ENCODE measurements at places on chromosomes 13 and 19. TPM values are rescaled to one million over a fixed set of nuclear protein-coding genes. Genes with fewer than 3 reads are reported as not detected.

DNA sequence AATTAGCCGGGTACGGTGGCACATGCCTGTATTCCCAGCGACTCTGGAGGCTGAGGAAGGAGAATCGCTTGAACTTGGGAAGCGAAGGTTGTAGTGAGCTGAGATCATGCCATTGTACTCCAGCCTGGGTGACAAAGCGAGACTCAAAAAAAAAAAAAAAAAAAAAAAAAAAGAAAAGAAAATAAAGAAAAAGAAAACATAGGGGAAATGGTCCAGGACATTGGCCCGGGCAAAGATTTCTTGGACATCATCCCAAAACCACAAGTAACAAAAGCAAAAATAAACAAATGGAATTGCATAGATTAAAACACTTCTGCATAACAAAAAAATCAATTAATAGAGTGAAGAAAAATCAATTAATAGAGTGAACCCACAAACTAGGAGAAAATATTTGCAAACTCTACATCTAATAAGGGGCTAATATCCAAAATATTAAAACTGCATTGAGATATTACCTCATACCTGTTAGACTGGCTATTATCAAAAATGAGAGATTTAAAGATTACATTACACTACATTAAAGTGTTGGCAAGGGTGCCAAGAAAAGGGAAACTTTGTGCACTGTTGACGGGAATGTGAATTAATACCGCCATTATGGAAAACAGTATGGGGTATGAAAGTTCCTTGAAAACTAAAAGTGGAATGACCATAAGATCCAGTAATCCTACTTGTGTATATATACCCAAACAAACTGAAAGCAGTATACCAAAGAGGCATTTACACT lies 18.5 kb upstream of the ABCC4 start:
- DNase-seq: no peak

GRCh38 chr13:84237143-84237542 lies 354.9 kb upstream of the SLITRK1 start:
- no peak for DNase-seq

GRCh38 chr19:30371960-30372824 lies at the start of gene ZNF536:
Gene ZNF536, plus strand, starts transcription at chr19:30372384. Its CDS starts 71,179 bp downstream, at chr19:30443563.
- DNase-seq: no peak

GRCh38 chr13:102401265-102401664 lies 583 bp downstream of the FGF14 start:
- no peak for DNase-seq

- DNase-seq: peak; percentile 42
Observed at GRCh38 chr19:7705387-7706187, 3.7 kb upstream of the FCER2 start.

- DNase-seq: no peak
Observed at GRCh38 chr13:107379407-107380155, 811.6 kb upstream of the ARGLU1 start.

GRCh38 chr19:15640904-15641597 lies 354 bp downstream of the CYP4F3 start:
- no peak for DNase-seq

- DNase-seq: no peak
Observed at GRCh38 chr13:51280379-51280940, 58.3 kb downstream of the FAM124A start.

DNA sequence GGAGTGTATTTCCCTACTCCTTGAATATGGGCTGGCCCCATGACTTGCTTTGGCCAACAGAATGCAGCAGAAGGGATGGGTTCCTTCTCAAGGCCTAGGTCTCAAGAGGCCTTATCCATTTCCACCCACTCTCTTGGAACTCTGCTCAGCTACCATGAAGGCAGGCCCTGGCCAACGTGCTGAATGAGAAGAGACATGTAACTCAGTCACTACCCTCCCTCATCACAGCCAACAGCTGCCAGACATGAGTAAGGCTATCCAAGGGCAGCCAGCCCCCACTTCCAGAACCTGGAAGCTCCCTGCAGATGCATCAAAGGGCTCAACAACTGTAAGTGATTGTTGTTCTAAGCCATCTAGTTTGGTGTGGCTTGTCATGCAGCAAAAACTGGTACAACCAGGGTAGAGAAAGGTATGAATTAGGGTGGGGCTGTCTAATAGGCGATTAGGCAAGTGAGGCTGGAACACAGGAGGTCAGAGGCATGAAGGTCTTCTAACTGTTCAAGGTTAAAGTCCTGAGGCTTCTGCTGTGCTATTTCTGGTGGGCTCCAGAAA lies 1.4 kb upstream of the RASL11A start:
- no peak for DNase-seq

DNA sequence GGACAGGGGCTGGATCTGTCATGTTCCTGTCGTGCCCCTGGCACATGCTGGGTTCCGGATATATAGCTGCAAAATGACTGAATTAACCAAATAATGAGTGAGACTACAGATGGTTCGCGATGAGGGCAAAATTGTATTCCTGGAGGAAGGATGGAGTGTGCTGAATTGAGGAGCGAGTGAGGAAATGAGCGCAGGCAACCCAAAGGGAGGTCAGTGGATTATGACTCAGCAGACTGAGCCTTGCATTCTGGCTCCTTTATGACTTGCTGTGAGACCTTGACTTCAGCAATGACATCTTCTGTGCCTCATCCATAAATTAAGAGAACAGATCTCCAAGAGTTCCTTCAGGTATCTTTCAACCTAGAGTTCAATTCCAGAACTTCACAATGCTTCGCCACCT lies 115.0 kb upstream of the CLDN10 start:
- DNase-seq: no peak

The B3GNT3 gene
- 0.54 TPM for total RNA-seq

The GTF2F1 gene
- 69.7 TPM for total RNA-seq

The FRY gene
- total RNA-seq: 28.0 TPM

The FFAR2 gene
- 0.54 TPM for total RNA-seq
